ENCODE measurements at places on chromosomes 7 and 10. TPM values are rescaled to one million over a fixed set of nuclear protein-coding genes. Genes with fewer than 3 reads are reported as not detected.

- no peaks in the 10 kb centered on the region for H3K27me3 ChIP-seq
- no peak for DNase-seq
- no peak overlapping the region for H3K27ac ChIP-seq
Observed at GRCh38 chr10:816958-817357, 114.5 kb downstream of the LARP4B start.

DNA sequence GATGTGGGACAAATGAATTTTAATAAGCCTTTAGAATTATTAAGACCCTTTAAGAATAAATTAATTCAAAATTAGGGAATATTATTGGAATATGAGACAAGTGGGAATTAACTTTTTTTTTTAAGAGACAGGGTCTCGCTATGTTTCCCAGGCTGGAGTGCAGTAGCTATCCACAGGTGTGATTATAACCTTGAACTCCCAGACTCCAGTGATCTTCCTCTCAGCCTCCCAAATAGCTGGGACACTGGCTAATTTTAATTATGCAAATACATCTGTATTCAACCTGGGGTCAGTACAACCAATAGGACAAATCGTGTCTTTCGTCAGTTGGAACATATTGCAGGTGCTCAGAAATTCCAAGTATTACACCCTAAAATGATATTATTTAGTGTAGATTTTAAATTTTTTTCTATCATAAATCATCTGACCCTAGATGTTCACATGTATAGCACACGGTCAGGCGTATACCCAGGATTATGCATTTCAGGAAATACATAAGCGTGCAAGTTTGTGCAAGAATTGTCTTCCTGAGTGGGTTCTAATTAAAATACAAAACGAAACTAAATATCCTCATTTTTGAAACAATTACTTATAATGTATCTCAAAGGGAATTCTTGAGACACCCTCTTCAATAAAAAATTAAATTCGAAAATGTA is 1.2 kb downstream of the NT5C3A start:
- no peak for DNase-seq
- H3K27me3 ChIP-seq = no peaks in the 10 kb centered on the region
- peaks cover 18% of the 10 kb centered on the region for H3K4me1 ChIP-seq
- H3K36me3 ChIP-seq = peaks cover 22% of the 10 kb centered on the region
- H3K27ac ChIP-seq = peak overlapping the region; percentile 97

- H3K4me3 ChIP-seq = no peak overlapping the region
- DNase-seq = no peak
- H3K4me1 ChIP-seq = peaks cover 8% of the 10 kb centered on the region
- no peaks in the 10 kb centered on the region for H3K27me3 ChIP-seq
Observed at GRCh38 chr7:15556339-15557105, 5.3 kb downstream of the AGMO start.

- peaks cover 22% of the 10 kb centered on the region for H3K36me3 ChIP-seq
- no peak overlapping the region for H3K4me3 ChIP-seq
- H3K4me1 ChIP-seq = peaks cover 2% of the 10 kb centered on the region
- H3K27ac ChIP-seq = no peak overlapping the region
- no peaks in the 10 kb centered on the region for H3K27me3 ChIP-seq
- no peak for DNase-seq
Observed at GRCh38 chr7:135620447-135620846, 41.9 kb upstream of the STMP1 start.

HOXA7 gene
- 1.5 TPM for total RNA-seq

CYP2C18 gene
- not detected for total RNA-seq

Measured in progenitor cell of endocrine pancreas (in vitro differentiated cells).